ENCODE measurements at places on chromosomes 2 and 18. TPM values are rescaled to one million over a fixed set of nuclear protein-coding genes. Genes with fewer than 3 reads are reported as not detected.

C2orf66 gene
- total RNA-seq: not detected

GRCh38 chr2:208057108-208057507, 31.8 kb upstream of the PLEKHM3 start:
- no peak for DNase-seq

GRCh38 chr2:130302164-130302886, 40.4 kb upstream of the IMP4 start:
- DNase-seq: no peak

DNA sequence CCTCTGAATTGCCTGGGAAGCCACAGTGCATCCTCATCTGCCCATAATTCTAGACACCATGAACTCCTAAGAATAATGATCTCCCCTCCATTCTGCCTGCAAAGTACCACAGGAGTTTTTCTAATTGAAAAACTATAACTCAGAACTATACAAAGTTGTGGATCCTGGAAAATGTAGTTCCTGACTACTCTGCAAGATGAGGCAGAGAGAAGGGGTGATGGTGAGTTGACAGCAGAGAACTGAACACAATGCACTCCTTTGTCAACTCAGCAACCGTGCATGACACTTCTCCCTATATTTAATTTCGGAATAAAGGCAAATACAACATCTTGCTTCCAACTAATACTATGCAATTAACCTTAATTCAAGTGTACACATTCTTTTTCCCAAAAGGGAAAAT, 471.1 kb upstream of the FAM98A start:
- DNase-seq: no peak

- peak; percentile 79 for DNase-seq
Measured at GRCh38 chr2:144516981-144517865, 2.7 kb downstream of the ZEB2 start.

DNA sequence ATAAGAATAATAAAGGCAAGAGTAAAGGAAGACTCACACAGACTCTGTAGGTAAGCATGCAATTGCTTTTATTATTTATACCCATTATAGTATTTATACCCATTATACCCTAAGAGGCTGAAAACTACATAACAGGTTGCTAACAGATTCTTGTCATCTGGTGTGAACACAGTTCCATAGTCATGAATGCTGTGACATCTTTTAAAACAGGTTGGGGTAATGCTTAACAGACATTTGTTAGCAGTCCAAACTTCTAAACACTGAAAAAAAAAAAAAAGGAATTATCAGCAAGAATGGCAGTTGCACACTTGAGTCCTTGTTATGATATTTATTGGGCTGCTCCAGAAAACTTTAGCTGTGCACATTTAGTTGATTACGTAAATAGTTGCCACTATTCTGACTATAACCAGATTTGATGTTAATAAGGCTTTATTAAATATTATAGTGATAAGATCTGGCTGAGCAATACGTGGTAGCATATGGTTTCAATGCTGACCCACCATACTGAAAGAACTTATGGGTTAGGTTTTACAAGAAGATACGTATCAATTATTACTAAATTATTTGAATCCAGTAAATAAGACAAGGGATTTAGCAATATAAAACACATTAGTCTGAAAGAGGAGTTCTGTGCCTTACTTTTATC, 888.8 kb downstream of the LRRTM4 start:
- no peak for DNase-seq

DNA sequence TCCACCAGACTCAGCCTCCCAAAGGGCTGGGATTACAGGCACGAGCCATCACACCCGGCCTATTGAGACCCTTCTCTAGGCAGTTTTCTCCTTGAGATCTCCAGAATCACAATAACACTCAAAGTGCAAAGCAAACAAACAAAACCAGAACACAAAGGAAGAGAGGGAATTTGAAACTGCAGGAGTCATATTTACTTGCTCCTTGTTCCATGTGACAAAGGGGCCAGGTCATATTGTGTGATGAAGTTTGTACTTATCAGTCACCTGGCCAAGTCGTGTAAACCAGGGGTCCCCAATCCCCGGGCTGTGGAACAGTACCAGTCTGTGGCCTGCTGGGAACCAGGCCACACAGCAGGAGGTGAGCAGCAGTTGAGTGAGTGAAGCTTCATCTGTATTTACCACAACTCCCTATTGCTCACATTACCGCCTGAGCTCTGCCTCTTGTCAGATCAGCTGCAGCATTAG, 26.5 kb downstream of the SCYGR8 start:
- no peak for DNase-seq

DNA sequence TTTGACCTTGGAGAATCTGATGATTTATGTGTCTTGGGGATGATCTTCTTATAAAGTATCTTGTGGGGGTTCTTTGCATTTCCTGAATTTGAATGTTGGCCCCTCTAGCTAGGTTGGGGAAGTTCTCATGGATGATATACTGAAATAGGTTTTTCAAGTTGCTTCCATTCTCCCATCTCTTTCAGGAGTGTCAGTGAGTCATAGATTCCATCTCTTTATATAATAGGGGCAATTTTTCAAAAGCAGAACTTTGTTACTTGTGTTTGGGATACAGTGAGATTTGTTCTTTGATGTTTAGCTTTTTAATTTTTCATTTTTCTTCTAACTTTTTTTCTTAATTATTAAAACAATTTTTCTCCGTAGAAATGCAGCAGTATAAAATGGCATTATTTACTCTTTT, 19.4 kb downstream of the TMEM87B start:
- no peak for DNase-seq

DNA sequence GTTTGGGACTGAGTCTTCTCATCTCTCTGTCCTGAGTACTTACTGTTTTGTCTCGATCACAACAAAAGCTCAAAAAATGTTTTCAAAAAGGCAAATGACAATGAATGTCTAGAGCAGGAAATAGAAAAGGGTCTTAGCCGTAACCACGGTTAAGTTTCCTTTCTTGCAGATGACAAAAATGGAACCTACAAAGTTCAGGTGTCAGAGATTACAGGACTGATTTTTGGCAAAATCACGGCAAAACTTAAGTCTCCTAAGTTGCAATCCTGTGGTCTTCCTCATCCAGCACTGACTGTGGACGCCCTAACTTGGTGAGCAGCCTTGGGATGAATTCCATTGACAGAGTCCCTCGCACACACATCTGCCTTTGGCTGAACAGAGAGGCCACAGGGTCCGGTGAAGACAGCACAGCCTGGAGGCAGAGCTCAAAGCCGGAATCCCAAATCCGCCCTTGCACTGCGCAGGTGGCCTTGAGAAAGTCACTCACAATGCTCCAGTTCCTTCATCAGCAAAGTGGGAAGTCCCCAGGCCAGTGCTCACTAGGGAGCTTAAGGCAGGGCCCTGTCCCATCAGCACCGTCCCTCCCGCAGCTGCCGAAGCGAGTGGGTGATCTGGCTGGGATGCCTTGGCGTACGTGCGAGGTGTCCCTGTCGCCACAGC, 55.2 kb downstream of the EIPR1 start:
- DNase-seq: no peak
